ENCODE measurements at places on chromosomes 2 and 18. TPM values are rescaled to one million over a fixed set of nuclear protein-coding genes. Genes with fewer than 3 reads are reported as not detected.

- DNase-seq: no peak
Measured at GRCh38 chr2:227035711-227036367, 128.2 kb downstream of the COL4A4 start.

DNA sequence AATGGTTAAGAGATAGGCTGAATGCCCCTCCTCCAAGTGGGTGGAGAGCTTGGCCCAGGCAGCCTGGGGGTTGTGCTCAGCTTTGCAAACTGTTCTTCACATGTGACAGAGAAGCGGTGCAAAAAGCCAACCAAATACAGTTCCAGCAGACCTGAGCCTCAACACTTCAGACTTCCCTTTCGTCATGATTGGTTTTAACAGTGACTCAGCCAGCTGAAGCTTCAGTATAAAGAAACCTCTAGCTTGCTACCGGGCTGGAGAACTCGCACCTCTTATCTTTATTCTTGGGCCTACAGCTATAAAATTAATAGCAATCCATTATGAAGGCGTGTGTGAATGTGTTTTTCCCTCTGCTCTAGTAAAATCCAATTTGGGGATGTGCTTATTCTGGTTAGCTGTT, 20.0 kb downstream of the SETBP1 start:
- DNase-seq: no peak

DNA sequence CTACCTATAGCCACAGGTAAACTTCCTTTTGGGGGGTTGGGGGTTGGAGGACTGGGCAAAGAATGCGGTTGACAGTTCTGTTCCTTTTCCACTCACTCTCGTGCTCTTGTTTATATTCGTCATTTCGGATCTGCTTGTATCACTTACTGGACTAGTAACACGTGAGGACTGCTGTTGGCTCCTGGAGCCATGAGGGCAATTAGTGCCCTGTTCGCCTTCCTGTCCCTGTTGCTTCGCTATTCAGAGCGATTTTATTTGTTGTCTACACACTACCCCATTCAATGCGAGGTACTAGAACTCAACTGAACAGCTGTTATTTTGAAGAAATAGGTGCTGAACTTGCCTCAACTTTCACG, 1.1 kb downstream of the KCNJ3 start:
- DNase-seq: no peak

DNA sequence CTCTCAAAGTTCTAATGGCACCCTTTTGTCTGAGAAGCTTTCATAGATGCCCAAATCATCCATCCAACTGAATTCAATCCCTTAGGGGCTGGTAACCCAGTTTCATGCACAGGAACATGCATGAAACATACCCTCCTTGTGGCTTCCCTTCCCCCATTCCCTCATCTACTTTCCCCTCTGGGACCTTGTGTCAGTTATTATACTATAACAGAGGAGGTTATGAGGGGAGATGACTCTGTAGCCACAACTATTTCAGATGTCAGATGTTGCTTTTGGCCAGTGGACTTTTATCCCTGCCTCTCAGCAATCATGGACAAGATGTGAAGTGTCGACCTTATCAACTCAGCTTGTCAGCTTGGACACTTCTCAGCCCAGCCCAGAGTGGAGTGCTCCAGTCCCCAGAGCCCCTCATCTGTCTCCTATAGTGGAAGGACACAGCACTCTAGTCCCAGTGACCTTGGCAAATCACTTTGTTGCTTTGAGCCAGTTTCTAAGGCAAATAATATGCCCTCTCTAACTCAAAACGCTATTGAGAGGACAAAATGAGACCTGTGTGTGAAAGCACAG, 8.4 kb downstream of the DHRS9 start:
- DNase-seq: no peak

DNA sequence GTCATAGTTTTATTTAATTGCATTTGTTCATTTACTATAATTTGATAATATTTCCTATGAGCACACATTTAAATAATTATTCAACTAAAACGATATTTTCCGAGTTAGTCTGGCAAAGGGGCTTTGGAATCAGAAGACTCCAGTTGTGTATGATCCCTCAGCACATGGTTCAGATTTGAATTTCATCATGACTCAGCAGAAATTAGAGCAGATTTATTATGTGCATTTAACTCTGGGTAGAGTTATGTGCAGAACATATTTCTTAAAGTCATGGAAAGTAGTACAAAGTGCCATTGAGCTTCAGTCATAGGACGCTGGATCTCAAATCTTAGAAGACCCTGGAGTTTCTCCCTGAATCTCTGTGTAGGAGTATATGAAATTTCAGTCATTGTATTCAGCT, 106.7 kb downstream of the ADCYAP1 start:
- DNase-seq: no peak

DNA sequence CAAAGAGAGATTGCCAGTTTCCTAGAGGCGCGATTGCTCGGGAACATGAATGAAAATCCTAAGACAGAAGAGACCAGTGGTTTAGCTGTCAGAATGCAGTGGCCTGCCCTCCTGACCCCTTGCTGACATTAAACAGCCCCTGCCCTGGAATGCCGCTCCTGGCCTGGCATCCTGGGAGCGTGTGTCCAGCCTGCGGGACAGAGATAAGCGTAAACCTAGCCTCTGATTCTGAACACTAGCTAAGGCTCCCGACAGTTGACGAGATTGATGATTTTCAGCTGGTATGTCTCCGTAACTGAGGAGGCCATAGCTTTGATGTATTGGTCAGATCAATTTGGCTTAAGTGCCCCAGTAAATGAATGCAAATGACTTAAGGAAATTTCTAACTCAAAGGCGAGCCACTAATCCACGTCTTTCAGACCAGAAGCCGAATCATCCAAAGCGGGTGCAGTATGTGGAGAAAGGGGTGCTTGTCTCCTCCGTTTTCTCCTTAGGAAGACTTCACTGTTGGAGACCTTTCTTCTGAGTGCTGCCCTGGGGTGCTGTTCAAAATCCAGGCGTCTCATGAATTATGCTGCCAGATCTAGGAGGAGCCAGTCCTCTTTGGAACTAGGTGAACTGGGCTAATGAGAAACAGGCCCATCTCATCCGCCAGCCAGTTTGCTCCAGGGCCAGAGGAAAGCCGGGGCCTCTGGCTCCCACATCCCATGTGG, 142.5 kb upstream of the L3MBTL4 start:
- DNase-seq: no peak

DNA sequence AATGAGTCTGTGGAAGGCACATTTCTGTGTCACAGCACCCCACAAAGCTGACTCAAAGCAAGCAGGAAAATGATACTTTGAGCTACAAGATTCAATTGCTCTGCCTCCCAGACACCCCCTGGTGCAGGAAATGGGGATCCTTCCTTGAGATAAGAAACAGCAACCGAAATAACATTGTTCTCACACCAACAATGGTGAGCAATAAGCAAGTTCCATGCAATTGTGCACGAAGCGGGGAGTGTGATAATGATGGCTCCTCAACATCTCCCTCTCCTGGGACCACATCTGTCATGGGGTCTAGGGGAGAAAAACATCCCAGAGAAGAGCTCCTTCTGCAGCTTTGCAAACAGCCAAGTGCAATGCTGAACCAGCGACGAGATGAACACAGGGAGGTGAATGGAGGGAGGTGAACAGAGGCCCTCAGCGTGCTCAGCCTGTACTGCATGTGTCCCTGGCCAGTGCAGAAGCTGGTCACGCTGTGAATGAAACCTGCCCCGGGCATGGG, 67.7 kb downstream of the PDCL3 start:
- DNase-seq: peak; percentile 28

DNA sequence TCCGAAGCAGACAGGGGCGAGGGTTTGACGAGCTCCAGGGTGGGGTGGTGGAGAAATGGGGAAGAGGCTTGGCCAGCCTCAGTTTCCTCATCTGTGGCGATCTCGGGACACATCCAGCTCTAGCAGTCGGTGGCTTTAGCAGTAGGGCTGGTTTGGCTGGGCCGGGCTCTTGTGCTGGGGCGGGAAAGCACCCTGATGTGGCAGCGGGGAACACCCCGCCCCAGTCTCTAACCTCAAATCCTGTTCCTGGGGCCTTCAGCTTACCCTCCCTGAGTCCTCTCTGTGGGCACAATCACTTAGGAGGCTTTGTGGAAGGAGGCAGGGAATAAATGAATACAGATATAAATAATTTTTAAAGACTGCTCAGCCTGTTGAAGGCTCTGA, 26.5 kb upstream of the MCFD2 start:
- DNase-seq: peak; percentile 81

GRCh38 chr2:170361090-170361936, 183.4 kb downstream of the MYO3B start:
- DNase-seq: peak; percentile 66

- DNase-seq: no peak
Measured at GRCh38 chr2:180033993-180034894, 27.1 kb upstream of the CWC22 start.

GRCh38 chr2:23838581-23838980, 88.3 kb downstream of the ATAD2B start:
- DNase-seq: no peak

DNA sequence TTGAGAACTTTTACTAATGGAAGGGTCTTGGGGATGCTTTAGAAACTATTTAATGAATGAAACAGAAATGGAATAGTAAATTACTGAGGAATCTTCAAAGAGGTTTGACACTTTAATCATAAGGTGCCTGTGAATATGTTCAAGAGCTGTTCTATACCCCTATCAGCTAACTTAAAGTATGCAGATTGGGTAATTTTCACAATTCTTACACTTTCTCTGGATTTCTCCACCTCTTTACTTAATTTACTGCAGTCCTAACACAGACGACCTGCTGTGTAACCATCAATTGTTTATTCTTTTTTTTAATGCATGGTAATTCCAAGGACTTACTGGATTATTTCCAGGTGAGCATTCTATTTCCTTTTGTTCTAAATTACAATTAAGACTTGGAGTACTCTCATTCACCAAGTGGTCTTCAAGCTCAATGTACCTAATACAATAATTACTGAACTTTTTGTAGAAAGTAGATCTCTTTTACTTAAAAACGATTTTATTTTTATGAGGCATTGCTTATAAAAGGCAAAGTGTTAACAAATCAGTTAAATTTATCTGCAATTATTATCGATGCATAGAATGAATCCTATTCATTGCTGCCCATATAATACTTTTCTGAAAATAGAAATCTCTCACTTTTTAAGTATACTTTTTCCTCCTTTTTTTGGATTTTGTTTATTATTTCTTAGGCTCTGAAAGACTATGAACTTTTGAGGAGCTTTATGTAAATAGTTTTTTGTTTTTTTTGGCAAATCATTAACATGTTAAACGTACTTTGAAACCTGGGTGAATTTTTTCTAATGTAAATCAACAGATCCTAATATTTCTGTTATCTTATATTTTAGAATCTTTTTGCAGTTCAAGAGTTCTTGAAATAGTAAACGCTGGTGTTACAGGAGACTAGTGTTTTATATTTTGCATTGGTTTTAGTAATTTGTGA, 5.5 kb downstream of the VSNL1 start:
- DNase-seq: no peak

- DNase-seq: no peak
Measured at GRCh38 chr2:132676999-132677398, 7.0 kb upstream of the LYPD1 start.

DNA sequence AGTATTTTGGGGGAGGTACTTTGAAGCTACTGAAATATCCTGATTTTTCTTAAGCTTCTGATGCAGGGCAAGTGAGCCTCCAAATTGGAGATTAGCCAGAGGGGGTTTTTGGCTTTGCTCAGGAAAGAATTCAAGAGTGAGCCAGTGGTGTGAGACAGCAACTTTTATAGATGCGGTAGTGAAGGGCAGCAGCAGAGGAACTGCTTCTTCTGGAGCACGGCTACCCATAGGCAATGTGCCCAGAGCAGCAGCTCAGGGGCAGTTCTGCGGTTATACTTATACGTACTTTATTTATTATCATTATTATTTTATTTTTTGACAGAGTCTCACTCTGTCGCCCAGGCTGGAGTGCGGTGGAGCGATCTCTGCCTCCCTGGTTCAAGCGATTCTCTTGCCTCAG, 19.8 kb upstream of the NT5DC4 start:
- no peak for DNase-seq

The SLC4A1AP gene
- 33.8 TPM for total RNA-seq

The IL1B gene
- total RNA-seq: not detected

The INPP5D gene
- total RNA-seq: 69.3 TPM

The ESPNL gene
- 0.07 TPM for total RNA-seq

The VWA3B gene
- total RNA-seq: 0.21 TPM

The RPS27A gene
- total RNA-seq: 1,391 TPM

All from activated T-cell treated with anti-CD3 and anti-CD28 coated beads, Interleukin-2, amount 50 U/mL, for 72 hours (primary cell).